Activated T-helper 17 cell treated with anti-CD3 and anti-CD28 coated beads, Interleukin-2, amount 50 U/mL, for 72 hours (primary cell): ENCODE measurements at places on chromosomes 7 and 10.
A peak's percentile ranks its signal among the peaks of the same experiment; 100 is the strongest.

DNA sequence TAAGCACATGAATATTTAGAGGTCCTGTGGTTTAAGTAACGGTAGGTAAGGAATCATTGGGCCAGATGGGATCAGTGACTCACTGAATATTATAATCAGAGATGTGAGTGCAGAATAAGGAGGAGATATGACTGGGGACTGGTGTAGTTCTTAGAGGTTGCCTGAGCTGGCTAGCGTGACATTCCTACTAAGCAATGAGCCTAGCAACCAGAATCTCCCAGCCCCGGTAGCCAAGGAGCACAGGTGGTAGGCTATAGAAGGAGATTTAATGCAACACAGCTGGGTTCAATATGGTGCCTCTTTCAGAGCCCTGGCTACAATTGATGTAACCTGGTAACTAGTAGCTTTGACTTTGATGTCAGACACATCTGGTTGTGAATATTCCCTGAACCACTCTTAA lies 641.6 kb downstream of the AUTS2 start:
- ATAC-seq = no peak

- no peak for ATAC-seq
Observed at GRCh38 chr10:30574432-30574796, 55.1 kb downstream of the LYZL2 start.

DNA sequence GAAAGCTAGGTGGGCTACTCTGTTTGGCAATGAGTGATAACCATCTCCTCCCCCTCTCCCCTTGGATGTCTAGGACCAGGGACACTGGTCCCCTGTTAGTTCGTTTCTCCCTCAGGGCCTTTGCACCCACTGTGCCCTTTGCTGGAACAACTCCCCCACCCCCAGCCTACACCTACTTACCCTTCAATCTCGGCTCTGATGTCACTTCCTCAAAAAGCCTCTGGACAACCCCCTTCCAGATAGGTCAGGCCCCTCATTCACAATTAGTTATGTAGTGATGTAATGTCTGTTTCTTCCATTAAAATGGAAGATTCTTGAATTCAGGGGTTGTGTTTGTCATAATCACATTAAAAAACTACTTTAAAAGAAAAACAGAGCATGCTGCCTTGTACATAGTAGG lies 152.9 kb downstream of the SNX10 start:
- ATAC-seq = no peak

DNA sequence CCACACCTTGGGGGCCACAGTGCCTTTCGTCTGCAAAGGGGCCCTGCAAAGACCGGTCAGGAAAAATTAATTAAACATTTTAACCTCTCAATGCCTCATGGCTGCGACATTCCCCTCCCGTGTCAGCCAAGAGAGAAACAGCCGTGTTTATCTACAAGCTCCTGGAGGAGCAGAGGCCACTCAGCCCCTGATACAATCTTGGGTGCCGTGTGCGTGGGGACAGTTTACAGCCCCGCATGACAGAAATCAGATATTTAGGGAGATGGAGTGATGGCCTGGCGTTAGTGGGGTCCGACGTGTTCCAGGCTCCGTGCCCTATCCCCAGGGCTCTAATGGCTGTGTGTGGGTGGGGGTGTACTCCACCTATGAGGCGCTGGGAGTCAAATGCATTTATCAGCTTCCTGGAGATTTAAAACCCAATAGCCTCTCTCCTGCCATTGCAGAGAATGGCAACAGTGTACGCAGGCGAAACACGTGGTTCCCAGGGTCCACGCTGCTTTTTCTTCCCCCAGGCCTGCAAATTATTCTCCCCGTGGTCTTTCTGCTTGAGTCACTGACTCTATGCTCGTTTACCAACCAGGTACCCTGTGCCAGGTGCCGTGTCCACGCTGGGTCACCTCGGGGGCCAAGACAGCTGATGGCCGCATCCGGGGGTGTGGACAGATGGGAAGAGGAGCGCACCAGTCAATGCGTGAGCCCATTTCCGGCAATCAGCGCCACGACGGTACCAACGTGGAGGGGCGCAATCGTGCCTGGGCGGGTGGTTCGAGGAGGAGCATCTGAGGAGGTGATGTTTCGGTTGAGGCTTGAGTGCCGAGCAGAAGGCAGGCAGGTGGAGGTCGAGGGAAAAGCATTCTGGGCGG lies 26.6 kb upstream of the PSMG3 start:
- ATAC-seq = no peak

DNA sequence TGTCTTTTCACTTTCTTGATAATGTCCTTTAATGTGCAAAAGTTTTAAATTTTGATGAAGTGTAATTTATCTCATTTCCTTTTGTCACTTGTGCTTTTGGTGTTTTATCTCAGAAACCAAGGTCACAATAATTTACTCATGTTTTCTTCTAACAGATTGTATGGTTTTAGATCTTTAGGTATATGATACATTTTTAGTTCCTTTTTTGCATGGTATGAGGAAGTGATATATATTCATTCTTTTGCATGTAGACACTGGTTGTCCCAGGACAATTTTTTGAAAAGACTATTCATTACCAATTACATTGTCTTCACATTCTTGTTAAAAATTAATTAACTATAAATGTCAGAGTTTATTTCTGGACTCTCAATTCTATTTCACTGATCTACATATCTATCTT lies 39.8 kb upstream of the GPR22 start:
- no peak for ATAC-seq

DNA sequence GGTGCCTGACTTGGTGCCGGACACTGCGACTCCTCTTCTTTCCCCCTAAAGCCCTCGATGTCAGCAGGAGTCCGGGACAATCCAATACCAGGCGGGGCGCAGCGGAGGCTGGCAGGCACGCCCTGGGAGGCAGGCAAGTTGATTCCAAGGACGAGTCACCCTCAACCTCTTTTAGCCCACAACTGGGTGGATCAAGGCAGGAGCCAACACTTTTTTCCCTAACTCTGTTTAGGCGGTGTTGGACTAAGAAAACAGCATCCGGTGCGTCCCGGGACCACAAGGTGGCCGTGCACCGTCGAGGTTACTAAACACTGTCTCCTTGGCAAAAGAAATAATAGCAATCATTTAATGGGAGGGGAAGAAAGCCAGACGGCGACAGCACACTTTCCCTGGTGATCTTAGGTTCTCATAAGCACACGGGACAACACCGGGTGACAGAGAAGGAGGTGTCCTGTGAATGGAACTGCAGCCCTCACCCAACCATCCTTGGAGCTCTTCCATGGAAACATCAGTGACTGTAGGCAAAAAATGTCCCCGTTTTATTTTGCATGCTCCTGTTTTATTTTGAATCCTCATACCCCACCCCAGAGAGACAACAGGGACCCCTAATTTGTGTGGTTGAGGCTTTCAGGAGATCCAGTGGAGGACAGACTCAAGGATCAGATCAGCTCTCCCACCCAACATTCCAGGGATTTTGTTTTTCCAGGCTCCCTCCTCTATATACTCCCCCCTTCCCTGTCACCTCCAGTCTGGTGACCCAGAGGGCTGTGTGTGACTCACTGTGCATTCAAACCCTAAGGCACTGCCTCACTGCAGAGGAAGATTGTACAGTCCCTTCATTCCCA lies 1.3 kb upstream of the CALCR start:
- ATAC-seq = no peak

- ATAC-seq = no peak
Observed at GRCh38 chr7:40506158-40506557, 371.4 kb downstream of the SUGCT start.

DNA sequence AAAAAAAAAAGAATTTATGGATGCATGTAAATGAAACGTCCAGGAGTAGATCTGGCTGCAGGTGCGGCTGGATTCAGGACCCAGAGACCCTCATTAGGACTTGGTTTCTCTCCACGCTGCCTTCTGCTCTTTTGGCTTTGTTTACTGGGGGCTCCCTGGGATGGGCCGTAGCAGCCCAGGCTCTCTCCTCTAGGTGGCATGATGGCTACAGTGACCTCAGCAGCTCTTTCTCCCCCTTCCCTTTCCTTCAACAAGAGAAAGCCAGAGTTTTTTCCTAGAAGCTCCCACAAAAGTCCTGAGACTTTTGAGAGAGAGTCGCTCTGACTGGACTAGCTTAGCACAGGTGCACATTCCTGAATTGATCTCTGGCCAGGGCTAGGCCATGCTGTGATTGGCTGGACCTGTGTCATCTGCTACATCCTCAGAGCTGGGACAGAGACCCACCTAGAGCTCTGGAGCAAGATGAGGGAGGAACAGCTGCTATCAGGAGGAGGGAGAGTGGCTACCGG lies 67.8 kb upstream of the PDCD4 start:
- peak; percentile 70 for ATAC-seq

DNA sequence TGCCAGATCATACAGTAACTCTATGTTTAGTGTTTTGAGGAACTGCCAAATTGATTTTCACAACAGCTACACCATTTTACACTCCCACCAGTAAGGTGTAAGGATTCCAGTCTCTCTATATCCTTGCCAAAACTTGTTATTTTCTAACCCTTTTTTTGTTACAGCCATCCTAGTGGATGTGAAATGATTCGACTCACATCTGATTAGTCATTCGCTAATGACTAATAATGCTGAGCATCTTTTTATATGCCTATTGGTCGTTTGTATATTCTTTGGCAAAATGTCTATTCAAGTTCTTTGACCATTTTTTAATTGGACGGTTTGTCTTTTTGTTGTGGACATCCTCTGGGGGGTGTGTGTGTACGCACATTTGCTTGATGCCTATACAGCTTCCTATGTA lies 142.8 kb downstream of the DGKB start:
- ATAC-seq = no peak

DNA sequence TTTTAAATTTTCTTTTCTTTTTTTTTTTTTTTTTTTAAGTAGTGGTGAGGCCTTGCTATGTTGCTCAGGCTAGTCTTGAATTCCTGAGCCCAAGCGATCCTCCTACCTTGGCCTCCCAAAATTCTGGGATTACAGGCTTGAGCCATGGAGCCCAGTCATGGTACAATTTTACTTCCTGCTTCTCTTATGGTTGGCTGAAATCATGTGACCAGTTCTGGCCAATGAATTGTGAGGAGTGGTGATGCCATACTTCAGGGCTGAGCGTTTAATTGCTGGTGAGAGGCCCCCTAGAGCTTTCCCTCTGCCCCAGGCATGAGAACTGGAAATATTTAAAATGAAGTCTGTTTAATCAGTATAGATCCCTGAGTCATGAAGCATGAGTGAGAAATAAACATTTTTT lies 22.2 kb upstream of the BAIAP2L1 start:
- no peak for ATAC-seq

DNA sequence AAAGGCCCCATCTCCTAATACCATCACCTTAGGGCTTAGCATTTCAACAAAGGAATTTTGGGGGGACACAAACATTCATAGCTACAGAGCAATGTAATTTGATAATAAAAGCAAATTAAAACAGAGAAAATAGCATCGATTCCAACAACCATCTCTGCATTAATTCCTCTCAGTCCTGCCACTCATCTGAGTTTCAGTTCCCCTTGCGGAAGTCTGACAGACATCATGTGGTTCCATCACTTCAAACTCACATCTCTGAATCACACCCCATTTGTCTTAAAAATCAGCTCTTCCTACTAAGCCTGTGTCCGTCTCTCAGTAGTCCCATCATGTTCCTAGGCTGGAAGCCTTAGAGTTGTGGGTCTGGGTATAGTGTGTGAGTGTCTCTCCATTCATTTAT lies 3.6 kb downstream of the ADCK2 start:
- no peak for ATAC-seq

DNA sequence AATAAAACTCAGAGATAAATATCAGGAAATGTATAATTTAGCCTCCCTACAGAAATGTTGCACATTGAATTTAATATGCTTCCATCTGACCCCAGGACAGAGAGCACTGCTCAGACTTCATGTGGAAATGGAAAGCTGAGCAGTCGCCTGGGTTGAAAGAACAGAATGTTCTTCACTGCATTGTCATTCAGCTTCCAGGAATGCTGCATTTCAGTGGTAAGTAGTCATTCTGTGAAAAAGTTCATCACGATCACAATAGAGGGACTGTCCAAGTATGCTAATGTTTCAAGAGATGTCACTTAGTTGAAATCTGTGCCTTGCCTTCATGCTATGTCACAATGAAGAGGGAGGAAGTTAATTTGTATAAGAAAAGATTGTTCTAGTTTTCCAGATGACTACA lies 147.3 kb downstream of the NRCAM start:
- ATAC-seq = peak; percentile 65

GRCh38 chr10:129926066-129927055 lies 37.7 kb downstream of the EBF3 start:
- no peak for ATAC-seq

GRCh38 chr7:37162106-37162505 lies 286.6 kb downstream of the ELMO1 start:
- no peak for ATAC-seq

DNA sequence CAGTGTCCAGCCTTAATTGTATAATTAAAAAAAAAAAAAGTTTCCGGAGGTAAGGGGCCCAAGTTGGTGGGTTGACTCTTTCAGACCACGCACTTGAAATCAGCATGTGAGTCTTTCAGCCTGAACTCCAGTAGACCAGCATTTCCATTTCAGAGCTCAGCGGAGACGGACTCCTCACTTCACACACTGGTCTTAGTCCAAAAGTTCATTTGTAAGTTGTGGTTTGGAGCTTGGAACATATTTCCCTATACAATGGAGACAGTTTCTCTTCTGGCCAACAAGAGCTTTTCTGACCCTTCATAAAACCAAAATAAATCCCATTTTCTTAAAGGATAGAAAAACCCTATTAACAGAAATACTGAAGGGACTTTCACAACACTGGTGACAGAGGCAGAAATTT lies 41.0 kb downstream of the ATXN7L1 start:
- no peak for ATAC-seq

GRCh38 chr7:80302636-80303035 lies 168.0 kb downstream of the GNAI1 start:
- no peak for ATAC-seq

DNA sequence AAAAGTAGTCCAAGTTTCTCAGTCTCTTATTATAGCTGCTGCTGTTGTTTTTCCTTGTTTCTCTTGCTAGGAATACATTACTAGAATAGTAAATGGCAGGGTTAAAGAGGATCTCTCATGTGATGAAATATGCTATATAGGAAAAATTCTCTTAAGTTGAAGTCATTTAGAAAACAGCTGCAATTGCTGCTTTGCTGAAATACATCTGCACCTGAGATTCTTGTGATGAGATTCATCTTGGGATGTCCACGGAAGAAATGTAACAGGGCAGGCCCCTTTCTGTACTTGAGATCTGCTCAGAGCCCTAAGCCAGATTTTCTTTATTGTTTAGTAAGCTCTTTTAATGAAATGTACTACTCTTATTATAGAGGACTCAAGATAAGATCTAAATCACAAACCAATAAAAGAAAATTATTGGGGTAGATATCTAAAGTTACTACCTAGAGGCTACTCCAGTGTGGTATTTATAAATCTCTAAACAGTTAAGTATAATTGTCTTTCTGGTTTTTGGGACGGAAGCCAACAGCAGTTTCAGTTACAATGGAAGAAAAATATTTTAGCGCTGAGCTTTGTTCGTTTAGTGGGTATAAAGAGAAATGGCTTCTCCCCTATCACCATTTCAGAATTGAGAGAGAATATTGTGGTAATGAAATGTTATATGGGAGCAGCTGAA lies 701.5 kb downstream of the KCNMA1 start:
- ATAC-seq = no peak

- no peak for ATAC-seq
Observed at GRCh38 chr10:3166496-3167290, 5.9 kb downstream of the PITRM1 start.

DNA sequence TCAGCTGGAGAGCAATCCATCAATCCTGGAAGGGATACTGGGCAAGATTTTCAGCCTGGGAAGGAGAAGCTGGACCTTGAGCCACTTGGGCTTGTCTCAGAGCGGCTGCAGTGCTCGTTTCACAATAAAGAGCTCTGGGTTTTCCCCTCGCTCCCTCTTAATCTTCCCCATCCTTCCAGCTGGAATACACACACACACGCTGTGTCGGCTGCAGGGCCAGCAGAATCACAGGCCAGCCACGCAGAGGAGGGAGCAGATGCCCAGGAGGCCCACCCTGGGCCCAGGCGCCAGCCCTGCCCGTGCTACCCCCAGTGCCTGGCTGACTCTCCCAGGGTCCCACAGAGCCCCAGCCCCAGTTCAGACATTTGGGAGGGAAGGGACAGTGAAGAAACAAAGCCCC lies 255.1 kb downstream of the TNS3 start:
- ATAC-seq = no peak
